ENCODE measurements at places on chromosomes 5 and 9.

DNA sequence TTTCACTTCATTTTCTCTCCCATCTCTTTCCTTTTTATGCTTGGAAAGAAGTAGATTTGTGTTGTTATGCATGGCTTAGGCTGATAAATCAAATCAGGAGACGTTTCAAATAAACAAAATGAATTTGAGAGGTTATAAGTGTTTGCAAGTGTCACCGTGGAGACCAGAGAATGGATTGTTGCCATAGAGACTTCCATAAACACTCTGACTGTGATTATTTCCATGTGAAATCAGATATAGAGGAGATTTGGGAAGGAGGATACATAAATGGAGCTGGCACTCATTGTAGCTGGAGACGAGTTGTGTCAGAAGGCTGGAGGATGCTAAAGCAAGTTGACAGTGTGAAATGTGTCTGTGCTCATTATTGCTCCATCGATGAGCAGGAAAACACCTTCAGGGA lies 84.2 kb upstream of the PCSK1 start:
- DNase-seq = no peak

GRCh38 chr5:113022661-113023060 lies 46.1 kb downstream of the DCP2 start:
- DNase-seq = no peak

DNA sequence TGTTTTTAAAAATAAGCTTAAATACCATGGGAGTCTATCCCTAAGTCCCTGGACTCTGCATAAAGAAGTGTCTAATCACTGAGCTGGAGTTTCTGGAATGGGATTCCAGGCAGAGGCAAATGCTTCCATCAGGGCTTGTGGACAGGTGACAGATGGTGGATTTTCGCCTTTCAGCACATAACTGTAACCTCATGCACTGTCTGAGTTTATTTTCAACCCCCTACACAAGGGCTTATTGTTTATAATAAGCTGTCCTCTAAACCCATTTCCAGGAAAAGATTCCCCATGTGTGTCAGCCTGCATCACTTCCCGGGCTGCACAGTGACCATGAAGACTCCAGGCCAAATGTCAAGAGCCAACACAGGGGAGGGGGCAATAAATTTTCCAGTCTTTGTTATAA lies 264.0 kb downstream of the PIK3R1 start:
- no peak for DNase-seq

DNA sequence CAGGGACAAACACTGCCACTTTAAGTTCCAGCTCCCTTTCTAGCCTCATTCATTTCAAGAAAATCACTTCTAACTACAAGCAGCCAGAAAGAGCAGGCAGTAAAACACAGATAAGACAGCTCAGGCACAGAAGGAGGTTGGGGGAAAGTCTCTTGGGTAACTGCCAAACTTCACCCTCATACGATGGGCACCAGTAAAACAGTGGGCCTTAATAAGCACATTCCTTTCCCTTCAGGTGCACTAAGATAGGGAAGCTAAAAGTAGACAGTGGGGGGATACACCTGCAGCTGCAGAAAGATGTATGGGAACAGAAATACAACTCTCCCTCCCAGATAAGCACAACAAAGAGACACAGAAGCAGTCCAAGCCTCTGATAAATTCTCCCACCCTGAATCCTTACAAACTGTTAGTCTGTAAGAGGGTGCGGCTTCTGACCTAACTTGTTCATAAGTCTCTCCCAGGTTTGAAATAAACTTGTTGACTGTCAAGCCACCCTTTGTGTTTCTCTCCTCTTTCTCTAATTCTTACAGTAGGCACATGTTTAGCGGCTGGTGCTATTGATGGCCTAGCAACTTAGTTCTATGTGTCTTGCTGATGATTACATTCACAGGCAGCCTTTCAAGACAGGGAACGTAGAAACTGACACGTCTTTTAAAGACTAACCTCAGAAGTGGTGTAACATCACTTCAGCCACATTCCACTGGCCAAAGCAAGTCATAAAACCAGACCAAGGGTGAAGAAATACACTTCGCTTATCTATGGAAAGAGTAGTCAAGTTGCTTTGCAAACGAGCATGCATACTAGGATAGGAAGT lies 6.8 kb upstream of the CKS2 start:
- no peak for DNase-seq

DNA sequence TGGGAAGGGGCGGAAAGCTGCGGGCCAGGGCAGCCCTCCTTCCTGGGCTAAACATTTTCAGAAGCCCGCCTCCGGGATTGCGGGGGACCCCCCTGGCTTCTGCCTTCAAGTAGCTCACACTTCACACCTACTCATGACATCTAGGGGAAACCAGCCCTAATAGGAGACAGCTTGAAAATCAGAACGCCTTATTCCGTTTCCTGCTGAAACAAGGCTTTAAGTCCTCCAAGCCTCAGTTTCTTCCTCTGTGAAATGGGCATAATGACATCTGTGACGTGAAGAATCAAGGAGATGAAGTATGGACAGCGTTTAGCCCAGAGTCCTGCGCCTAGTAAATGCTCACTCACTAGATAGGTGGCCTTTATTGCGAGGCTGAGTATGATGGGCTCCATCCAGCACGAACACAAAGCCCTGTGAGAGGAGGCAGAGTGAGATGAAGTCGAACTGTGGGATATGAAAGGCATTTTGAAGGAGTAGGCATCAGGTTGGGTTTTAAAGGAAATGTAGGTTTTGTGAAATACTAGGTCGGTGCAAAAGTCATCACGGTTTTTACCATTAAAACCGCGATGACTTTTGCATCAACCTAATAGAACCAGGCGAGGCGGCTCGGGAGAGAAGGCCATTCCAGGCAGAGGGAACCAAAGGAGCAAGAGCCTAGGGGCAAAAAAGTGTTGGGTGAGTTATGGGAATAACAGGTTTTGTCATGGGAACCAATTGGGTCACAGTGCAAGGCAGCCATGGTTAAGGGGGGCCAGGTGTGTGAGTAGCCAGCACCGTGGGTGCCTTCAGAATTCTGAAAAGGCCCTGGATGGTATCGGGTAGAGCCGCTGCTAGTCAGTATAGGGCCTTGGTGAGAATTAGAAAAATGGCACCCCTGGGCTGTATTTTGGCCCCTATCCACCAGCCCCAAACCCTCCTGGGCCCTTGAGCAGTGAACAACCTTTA lies 1.0 kb upstream of the TSC1 start:
- no peak for DNase-seq

DNA sequence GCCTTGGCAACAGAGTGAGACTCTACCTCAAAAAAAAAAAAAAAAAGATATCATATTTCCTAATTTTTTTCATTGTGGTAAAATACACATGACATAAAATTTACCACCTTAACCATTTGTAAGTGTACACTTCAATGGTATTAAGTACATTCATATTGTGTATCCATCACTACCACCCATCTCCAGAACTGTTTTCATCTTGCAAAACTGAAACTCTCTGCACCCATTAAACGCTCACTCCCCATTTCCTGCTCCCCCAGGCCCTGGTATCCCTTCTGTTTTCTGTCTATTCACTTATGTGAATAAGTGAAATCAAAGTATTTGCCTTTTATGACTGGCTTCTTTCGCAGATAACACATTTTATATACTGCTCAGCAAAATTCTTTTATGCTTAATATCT lies 12.8 kb downstream of the LRRC8A start:
- no peak for DNase-seq

- no peak for DNase-seq
Measured at GRCh38 chr5:65029178-65029577, 260.4 kb downstream of the CWC27 start.

- no peak for DNase-seq
Measured at GRCh38 chr9:123742009-123742767, 187.7 kb downstream of the DENND1A start.

- no peak for DNase-seq
Measured at GRCh38 chr5:56090793-56091460, 96.2 kb upstream of the IL6ST start.

GRCh38 chr5:132754947-132755346 lies 7.7 kb downstream of the CCNI2 start:
- no peak for DNase-seq

DNA sequence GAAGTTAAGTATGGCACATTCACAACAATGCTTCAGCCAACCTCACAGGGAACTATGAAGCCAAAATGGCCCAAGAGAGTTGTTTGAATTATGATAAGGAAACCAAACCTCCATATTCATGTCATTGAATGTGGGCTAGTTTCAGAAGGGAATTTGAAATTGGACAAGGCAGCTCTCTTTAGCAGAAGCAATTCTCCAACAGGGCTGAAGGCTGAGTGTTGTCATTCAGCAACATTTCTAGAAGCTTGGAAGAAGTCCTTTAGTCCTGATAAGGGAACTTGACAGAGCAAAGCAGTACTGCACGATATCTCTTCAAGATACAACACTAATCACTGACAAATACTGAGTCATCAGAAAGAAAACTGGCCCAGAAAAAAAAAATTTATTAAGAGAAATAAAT lies 115.4 kb downstream of the SLC25A46 start:
- no peak for DNase-seq

- no peak for DNase-seq
Measured at GRCh38 chr9:97413462-97413861, 1.6 kb downstream of the TDRD7 start.

DNA sequence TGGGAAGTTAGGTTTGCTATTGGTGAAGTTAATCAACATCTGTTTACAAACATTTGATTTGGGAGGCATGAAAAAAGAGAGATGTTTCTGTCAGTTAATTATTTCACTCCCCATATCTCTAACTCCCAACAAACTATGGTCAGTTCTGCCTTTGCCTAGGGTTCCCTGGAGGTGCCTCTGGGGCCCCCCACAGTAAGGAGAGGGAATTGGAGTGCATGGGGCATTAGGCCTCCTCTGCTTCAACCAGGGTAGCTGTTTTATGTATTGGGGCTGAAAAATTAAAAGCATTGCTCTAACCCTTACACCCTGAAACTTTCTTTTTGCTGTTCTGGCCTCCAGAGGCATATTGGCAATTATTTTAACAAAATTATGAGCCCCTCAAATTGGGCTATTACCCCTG lies 32.3 kb downstream of the RUSC2 start:
- DNase-seq = no peak

DNA sequence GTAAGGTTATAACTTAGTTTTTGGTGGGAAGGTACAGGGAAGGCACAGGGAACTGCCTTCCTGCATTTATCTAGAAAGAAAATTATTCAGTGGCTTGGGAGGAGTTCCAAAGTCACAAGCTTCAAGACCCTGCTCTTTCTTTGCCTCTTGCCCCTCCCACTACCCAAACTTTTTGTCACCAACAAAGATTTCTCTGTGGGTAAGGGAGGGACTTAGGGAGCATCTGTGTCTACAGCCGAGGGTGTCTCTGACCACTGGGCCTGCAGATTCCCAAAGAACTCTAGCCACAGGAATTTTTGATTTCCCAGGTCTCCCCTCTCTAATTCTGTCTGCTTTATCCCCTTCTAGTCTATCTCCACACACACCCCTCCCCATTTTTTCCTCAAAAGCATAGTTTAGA lies 2.1 kb downstream of the ECSCR start:
- DNase-seq = no peak

DNA sequence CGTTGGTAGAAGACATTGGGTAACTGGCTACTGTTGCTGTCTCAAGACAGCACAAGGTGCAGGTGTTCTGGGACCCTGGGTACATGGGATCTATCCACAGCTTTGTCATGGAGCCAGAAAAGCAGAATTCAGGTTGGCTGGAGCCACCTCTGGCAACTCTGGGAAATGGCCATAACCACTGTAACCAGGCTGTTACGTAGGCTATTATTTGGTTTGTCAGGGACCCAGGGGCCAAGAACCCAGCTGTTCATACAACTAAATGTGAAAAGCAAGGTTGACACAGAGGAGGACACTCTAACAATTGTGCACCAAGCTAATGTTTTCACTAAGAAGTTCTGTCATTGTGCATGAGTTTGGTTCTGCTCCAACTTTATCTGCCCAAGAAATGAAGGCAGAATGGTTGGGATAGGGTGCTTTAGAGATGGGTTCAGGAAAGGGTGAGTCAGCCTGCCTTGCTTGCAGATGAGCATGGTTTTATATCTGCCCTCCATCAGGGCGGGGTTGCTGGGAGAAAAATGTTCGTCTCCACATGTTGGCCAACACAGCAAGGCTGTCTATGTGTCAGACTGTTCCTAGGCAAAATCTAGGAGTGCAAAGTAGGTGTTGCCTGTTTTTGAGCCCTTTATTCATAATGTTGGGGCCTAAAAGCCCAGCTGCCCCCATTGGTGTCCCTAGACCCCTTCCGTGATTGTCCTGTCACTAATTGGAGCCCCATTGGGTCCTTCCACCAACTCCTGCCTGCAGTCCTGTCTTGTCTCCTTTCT lies 131.3 kb upstream of the DAP start:
- DNase-seq = no peak

DNA sequence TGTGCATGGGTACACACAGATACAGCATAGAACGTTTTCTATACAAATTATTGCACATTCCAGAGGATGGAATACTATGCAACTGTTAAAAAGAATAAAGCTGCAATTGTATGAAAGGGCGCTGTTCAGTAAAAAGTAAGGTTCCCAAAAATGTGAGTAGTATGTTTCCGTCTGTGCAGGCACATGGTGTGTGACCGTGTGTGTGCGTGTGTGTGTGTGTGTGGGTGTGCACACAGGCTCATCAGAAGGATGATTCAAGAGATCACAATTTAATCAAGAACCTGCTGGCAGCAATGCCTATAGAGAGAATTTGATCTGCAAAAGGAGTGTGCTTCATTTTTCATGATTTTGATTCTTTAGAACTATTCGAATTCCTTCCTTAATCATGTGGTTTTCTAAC lies 76.3 kb downstream of the SEMA4D start:
- no peak for DNase-seq

- DNase-seq = no peak
Measured at GRCh38 chr5:37136694-37137093, 112.5 kb downstream of the CPLANE1 start.

DNA sequence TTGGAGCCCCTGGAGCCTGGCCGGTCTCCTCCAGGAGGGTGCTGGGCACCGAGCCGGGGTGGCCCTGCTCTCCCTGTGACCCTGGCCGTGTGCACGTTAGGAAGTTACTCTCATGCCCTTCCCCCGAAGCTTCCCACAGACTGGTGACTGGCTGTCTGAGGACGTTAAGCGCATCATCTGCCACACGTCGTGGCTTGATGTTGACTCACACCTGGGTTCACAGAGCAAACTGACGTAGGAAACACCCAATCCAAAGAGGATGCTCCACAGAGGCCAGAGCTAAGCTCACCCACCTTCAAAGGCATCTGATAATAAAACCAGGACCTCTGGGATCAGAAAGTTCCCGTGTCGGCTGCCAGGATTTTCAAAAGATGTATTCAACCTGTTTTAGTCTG lies 152.9 kb upstream of the PHYKPL start:
- no peak for DNase-seq

- no peak for DNase-seq
Measured at GRCh38 chr5:30040488-30041118, 1152.9 kb upstream of the CDH6 start.

All from stimulated activated CD4-positive, alpha-beta T cell treated with anti-CD3 and anti-CD28 coated beads, Interleukin-15, amount 100 ng/mL, for 1 hour (primary cell).